ENCODE measurements at places on chromosomes 3 and 15.
A peak's percentile ranks its signal among the peaks of the same experiment; 100 is the strongest.

GRCh38 chr3:185049710-185050109, 103.2 kb downstream of the C3orf70 start:
- DNase-seq, result no peak

DNA sequence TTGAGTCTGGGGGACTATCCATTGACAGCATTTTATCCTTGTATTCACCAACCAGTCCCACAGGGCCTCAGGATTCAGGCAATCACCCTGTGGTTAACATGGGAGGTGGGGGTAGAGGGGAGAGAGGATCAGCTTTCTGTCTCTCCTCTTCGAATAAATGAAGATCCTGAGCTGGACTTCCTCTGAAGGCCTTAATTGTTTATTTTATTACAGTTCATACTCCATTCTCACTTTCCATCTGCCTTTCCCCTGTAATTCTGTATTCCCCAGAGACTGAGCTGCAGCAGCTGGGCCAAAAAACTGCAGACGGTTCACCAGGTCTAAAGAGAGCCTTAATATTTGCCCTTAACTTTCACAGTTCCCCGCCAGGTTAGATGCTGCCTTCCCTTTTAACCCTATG, 11.9 kb downstream of the TAGLN3 start:
- no peak for DNase-seq

DNA sequence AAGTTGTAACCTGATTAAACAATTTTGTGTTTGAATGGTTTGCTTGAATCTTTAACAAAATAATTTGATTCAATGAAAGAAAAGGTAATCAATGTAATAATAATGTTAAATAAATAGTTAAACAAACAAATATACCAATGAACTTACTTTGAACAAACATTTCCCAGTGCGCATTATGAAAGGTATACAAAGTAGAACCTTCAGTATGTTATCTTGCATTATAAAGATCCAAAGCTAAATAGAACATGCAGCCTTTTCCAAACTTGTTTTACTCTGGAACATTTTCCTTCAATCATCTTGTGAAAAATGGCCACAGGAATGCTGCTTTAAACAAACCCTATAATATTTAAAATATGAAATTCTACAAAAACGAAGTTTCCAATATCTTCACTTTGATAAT, 620.0 kb downstream of the NAALADL2 start:
- no peak for DNase-seq

GRCh38 chr15:92130244-92130643, 263.4 kb upstream of the ST8SIA2 start:
- DNase-seq, result no peak

DNA sequence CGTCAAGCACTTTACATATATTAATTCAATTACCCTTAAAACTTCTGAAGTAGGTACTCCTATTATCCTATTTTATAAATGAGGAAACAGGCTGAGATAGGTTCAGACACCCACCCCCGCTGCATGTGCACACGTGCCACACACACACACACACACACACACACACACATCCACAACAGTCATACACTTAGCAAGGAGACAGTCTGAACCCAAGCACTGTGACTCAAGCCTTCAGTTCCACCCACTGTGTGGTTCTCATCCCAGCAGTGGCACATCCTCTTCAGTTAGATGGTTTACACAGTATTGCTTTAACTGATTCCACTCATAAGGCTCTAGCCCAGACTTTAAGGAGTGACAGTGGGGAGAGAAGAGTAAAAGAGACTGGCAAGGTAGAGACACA, 91.1 kb upstream of the FGF7 start:
- peak; percentile 35 for DNase-seq

DNA sequence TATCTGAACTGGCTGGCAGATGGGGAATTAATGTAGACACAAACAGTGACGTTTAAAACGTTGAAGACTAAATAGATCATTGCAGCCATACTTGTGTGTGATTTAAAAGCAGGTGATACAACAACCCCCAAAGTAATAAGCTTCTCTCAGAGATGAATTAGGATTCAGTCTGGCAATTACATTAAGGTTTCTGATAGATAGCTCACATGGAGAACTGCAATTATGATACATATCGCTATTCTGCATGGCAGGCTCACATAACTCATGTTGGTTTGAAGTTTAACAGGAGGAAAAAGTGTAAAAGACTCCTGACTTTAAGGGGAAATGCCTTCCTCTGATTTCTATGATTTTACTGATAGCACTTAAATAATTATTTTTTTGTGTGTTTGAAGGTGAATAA, 196.9 kb downstream of the CLSTN2 start:
- DNase-seq, result no peak

DNA sequence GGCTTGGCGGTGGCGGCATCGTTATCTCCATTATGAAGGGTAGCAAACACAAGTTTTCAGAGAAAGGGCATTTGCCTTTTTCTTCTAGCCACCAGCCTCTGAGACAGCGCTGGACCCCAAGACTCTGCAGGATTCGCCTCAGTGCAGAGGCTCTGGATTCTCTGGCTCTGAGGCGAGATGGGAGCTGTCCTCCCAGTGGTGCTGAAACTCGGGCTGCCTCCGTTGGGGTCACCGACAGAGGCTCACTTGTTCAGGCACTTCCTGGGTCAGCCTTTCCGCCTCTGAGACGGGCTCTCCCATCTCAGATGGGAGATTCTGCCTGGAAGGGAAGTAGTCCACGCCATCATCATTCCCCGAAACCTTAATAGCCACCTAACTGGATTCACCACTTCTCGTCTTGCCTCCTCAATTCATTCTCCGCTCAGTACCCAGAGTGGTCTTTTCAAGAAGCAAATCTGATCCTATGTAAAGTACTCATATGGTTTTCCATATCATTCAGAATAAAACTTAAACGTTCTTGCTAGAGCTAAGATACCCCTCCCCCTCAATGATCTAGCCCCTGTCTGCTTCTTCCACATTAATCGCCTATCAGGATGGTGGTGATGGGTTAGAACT, 76.9 kb downstream of the RHCG start:
- peak; percentile 28 for DNase-seq

DNA sequence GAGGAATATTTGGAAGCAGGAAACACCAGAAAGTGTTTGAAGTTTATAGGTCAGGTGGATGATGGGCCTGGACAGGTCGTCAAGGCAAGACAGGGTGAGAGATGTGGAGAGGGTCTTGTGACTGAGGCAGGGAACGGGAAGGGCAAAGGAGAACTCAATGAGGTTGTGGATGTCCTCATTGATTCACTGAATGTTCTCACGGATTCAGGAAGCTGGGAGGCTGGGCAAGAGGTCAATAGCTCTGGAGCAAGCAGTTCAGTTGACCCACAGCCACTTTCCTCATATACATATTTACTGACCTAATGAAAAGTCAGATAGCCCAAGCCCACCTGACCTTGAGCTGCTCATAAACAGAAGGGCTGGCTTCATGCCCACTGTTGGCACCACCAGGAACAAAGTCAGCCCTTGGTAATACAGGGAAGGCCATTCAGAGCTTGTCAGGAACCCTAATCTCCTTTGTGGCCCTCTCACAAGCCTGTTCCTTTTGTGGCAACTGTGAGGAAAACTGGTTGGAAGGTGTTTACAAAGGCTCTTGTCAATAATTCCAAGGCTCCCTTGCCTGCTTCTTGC, 31.6 kb downstream of the ARRDC4 start:
- DNase-seq, result no peak

DNA sequence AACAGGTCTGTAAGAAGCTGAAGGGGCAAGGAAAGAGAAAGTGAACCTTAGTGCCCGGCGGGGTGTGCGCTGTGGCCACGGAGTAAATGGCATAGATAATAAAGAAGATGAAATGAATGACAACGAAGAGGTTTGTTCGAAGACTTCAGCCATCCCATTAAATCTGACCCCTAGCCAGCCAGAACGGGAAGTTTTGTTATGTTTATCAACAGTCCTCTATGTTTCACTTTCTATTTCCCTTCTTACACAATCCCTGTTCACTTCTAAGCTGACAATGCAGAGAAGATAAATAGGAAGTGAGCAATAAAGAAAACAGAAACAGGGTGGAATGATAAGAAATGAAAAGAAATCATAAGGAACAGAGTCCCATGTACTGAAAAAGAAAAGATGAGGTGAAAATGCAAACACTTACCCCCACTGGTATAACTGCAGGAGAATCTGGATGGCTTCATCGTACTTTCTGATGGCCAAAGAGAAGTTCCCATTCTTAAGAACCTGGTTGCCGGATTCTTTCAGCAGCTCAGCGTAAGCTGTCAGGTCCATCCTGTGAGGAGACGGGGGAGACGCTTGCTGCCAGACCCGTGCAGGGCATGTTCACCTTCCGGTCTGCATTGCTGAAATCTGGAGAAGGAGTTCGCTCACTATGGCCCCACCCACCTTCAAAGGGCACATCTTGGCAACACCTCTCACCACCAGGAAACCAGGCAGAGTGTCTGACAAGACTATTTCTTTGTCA, 36.8 kb downstream of the TRANK1 start:
- peak; percentile 26 for DNase-seq

DNA sequence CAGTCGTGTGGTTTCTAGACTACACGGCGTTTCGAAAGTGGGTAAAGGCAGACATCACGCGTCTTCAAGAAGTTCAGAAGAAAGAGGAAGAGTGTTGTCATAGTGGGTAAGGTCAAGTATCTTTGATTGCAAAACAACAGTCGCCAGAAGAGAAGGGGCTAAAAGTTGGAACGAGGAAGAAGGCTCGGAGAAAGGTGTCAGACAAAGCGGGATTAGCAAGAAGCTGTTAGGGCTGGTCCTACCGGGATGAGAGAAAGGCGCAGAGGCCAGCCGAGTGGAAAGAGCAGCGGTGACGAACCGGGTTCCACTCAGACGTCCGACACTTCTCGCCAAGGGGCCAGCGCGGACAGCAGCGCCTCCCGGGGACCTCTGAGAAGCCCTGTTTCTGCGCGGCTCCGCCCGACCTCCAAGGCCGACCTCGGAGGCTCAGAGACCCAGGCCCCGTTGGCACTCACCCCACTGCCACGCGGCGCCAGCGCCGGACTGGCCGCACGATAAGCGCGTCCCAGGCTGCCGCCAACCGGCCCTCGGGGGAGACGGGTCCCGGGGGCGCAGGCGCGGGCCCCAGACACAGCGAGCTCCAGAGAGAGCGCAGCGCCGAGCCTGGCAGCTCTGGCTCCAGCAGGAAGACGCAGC, 436 bp downstream of the ADPGK start:
- DNase-seq, result no peak

- no peak for DNase-seq
Observed at GRCh38 chr3:125126323-125126722, 70.5 kb upstream of the HEG1 start.

DNA sequence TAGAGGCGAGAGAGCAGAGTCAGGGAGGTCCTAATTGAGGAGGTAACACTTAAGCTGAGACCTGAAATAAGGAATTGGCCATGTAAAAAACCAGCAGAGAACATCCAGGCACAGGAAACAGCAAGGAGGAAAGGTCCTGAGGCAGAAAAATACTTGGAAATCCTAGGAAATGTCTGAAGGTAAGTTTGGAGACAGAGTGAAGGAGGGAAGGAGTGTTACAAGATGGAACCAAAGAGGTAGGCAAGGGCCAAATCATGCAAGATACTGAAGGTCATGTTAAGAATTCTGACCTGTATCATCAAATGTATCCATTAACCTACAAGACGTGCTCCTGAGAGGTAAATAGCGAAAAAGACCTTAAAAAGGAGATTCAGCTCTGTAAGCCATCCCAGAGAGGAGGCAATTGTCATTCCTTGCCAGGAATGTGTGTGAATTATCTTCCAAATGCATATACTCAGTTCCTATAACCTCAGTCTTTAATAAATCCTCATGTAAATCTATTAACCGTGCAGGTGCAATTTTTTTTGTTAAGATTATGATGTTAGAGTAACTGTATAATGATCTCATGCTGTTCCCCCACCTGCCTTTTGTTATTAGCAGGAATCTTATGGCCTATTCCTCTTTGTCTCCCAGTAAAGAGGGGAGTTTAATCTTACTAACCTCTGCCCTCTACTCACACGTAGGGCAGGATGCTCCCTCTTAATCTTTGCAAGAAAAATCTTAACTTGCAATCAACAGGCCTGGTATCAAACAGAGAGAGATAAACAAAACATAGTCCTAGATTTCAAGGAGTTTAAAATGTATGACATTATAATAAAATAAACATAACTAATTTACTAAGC, 166.9 kb downstream of the ULK4 start:
- no peak for DNase-seq

DNA sequence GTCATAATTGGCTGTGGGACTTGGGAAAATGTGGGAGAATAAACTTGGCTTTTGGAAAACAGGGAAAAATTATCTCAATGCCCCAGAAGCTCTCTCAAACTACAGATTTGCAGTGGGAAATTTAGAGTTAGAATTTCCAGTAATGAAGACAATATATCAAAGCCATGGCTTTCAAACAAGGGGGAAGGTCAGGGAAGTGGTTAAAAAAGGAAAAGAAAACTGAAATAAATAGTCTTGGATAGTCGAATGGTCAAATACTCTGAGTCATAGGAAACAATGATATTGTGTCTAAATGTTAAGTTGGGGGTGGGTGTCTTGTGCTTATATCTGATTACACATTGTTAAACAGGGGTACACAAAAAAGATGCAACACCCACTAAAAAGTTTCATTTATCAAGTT, 272.4 kb upstream of the COL8A1 start:
- no peak for DNase-seq

- no peak for DNase-seq
Observed at GRCh38 chr15:31155151-31155550, 53.6 kb upstream of the TRPM1 start.

DNA sequence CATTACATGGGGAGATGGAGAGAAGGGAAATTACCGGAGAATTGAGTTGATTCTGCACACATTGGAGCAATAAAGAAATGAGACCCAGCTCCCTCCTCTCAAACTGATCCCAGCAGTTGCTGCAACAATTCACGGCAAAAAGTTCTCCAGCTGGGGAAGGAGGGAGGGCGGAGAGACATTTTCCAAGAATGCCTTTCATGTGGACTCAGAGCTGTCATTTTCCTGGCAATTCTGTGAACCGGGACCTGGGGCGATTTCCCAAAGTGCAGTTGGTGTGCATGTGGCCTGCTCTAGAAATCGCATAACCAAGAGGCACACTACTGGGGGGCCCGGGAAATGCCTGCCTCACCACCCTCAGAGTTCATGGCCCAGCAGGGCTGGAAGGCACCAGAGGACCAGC, 48.7 kb upstream of the IREB2 start:
- peak; percentile 42 for DNase-seq

GRCh38 chr3:178202194-178202593, 334.0 kb upstream of the KCNMB2 start:
- no peak for DNase-seq

DNA sequence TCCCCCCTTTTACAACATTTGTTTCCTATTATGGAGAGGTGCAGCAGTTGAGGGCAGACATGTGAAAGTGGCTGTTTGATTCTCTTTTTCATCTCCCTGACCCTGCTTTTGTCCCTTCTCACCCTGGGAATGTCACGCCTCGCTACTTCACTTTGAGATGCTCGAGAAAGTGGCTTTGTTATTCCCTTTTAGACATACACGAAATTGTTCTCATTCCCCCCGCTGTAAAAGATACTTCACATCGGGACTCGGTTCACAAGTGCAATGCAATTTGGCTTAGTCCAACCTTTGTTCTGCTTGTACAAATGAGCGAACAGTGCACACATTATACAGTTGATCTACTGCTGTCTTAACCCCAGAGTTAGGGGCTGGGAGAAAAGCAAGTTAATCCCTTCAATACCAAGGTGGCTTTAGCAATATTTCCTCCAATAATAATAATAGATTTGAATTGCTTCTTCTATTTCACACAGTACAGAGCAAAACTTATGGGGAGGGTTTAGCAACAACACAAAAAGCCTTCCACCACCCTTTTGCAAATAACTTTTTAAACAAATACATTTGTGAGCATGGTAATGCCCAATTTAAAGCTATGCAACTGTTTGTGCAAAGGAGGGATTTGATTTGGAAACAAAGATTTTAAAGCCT, 5.7 kb upstream of the FOXB1 start:
- DNase-seq, result no peak

All from fibroblast of skin of right quadriceps (primary cell).